T-helper 22 cell (primary cell): ENCODE measurements at places on chromosomes 13 and 19.

- no peak for DNase-seq
Observed at GRCh38 chr19:29480507-29480906, 45.3 kb upstream of the VSTM2B start.

DNA sequence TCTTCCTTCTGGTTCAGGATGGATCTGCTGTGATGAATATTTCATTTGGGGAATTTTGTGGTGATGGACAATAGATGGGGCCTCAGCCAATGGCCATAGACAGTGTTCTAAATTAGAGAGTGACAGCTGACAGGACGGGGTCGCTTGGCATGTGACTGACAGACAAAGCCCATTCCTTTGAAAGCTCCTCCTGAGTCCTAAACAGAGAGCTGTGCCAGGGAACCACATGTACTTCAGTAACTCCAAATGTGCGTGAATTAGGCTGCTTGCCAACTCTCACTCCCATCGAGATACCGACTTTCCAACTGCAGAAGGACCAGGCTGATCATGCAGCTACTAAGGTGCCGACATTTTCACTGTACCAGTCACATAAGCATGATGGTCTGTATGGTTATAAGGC lies 187.7 kb downstream of the SHISA2 start:
- DNase-seq = no peak

GRCh38 chr13:107379407-107380155 lies 811.6 kb upstream of the ARGLU1 start:
- DNase-seq = no peak

GRCh38 chr13:110470272-110471009 lies 91.1 kb downstream of the RAB20 start:
- no peak for DNase-seq

GRCh38 chr13:106287351-106287750 lies 248.1 kb downstream of the EFNB2 start:
- DNase-seq = no peak

- DNase-seq = no peak
Observed at GRCh38 chr19:36488846-36489117, 579 bp downstream of the ZNF566 start.

DNA sequence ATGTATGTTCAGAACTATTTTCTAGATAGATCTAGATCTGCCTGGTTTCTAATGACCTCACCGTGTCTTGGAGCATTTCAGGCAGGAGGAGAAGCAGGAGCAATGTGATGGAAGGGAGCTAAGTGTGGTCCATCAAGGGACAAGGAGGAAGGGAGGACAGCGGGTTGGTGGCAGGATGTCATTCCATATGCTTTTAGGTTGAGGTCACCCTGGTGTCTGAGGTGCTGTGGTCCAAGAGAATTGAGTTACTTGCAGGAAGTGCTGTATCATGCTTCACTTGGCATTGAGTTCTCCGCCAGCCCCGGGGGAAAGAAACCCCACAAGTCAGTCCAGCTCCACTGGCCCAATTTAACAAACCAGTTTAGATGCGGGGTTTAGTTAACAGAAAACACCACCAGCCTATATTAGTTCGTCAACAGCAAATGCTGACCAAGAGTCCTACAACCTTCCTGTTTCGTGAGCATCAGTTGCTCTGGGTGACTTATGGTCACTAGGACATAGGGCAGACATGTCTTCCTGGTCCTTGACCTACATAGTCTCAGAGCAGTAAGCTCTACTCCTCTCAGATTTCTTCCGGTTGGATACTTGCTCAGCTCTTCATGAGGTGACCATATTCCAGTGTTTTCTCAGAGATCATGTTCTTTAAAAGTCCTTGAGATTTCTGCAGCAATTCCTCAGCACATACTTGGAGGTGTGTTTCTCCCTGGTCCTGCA lies 79.4 kb downstream of the MBNL2 start:
- no peak for DNase-seq

GRCh38 chr19:13537454-13537853 lies 31.2 kb upstream of the CACNA1A start:
- no peak for DNase-seq

GRCh38 chr19:12156223-12157058 lies at the start of gene ZNF625:
ZNF625 (minus strand) TSS chr19:12156734; CDS start chr19:12156558, 176 bp downstream.
- DNase-seq = no peak

DNA sequence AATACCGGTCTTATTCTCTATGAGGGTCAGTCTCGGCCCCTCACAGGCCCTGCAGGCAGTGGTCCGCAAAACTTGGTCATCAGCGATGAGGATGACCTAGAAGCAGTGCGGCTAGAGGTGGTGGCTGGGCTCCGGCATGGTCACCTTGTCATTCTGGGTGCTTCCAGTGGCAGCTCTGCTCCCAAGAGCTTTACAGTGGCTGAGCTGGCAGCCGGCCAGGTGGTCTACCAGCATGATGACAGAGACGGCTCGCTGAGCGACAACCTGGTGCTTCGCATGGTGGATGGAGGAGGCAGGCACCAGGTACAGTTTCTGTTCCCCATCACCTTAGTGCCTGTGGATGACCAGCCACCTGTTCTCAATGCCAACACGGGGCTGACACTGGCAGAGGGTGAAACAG lies 1.8 kb downstream of the FREM2 start:
- no peak for DNase-seq

GRCh38 chr19:20367811-20368294 lies 197.7 kb downstream of the ZNF737 start:
- no peak for DNase-seq

GRCh38 chr19:45812297-45812696 lies 2.8 kb downstream of the RSPH6A start:
- no peak for DNase-seq

DNA sequence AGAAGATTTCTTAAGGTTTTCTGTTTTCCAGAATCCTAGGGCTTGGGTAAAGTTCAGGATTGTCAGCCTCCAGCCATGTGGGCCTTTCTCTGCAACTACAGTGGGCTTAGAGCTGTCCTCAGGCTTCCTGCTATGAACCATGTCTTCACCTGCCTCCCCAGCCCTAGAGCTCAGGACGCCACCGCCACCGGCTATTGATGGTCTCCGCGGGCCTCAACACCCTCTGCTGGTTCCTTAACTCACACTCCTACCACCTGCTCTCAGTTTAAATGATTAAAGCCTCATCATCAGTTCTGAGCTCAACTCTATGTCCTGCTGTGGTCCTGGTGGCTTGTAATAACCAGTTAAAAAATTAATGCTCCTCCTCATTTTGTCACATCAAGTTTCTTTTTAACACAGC lies 221.0 kb downstream of the EFNB2 start:
- DNase-seq = no peak

- no peak for DNase-seq
Observed at GRCh38 chr13:23160638-23161480, 19.9 kb upstream of the SGCG start.

DNA sequence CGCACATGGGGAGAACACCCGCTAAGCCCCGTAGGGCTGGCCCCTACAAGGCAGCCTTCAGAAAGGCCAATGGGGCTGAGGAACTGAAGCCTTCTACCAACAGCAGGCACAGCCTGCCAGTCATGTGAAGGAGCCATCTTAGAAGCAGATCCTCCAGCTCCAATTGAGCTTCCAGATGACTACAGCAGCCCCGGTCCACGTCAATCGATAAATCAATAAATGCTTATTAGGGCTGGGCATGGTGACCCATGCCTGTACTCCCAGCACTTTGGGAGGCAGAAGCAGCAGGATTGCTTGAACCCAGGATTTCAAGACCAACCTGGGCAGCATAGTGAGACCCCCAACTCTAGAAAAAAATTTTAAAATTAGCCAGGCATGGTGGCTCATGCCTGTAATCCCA lies 23.0 kb downstream of the TEX101 start:
- DNase-seq = no peak

- DNase-seq = no peak
Observed at GRCh38 chr13:69287050-69287698, 820.5 kb upstream of the ATXN8OS start.

DNA sequence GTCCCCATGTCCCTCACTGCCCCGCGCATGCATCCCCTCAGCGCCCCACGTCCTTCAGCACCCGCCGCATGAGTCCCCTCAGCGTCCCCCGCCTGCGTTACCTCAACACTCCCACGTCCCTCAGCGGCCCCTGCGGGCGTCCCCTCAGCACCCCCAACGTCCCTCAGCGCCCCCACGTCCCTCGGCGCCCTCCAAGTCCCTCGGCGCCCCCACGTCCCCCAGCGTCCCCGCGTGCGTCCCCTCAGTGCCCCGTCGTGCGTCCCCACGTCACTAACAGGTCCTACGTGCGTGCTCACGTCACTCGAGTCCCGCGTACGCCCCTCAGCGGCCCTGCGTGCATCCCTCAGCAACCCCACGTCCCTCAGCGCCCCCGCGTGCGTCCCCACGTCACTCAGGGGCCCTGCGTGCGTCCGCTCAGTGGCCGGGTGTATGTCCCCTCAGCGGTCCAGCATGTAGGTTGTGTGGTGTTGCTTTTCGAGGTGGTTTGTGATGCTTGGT lies 19.5 kb upstream of the GAS6 start:
- no peak for DNase-seq

GRCh38 chr19:16612636-16613035 lies 15.4 kb downstream of the MED26 start:
- DNase-seq = no peak

GRCh38 chr13:46541210-46541609 lies 11.8 kb upstream of the LRCH1 start:
- DNase-seq = no peak

GRCh38 chr13:30577401-30577852 lies 40.3 kb upstream of the USPL1 start:
- DNase-seq = peak; percentile 47

DNA sequence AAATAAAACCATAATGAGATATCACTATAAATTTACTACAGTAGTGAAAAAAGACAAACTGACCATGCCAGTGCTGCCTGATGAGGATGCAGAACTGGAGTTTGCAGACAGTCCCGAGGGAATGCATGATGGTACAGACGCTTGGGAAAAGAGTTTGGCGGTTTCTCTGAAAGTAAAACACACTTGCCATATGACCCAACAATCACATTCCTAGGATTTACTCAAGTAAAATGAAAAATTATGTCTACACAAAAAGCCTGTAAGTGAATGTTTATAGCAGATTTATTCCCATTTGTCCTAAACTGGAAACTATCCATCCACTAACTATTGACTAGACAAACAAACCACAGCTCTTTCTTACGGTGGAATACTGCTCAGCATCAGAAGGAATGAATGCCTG lies 271.0 kb downstream of the DNAJC15 start:
- no peak for DNase-seq

DNA sequence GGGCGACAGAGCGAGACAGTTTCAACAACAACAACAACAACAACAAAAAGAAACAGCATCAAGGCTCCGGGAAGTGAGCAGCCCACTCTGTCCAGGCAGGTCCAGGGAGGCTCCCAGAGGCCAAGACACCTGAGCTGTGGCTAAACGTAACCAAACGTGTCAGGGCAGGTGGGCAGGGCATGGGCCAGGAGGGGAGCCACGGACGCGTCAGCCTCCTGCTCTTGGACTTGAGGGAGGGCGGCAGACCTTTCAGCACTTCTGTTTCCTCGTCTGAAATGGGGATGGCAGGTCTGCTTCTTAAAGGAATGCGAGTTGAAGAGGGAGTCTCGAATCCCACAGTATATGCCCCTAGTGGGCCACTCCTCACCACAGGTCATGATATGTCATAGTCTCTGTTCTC lies 53.8 kb downstream of the MYO9B start:
- no peak for DNase-seq

DNA sequence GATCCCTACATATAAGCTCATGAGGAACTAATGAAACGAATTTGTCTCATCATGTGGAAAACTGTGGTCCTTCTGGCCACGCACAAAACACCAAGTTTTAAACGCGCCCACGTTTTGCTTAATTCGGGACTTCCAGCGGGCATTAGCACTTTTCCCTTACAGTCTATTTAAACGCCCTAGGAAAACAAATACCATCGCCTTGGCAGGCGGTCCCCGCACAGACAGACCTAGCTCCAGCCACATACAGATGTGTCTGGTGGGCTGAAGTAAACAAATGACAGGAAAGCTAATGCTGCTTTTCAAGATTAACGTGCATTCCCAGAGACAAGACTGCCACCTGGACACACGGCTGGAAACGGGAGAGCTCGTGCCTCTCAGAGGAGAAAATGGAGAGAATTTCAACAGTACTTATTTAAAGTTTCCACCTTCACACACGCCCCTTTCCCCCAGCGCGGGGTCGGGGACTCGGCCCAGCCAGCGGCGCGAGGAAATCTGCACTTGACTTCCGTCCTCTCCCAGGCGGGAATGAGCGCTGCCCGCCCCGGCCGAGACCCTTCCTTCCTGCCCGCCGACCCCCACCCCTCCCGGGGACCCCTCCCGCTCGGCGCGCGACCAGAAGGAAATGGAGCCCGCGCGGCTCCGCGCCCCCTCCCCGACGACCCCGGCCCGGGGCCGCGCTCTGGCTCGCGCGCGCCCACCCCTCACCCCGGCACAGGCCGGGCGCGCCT lies 931 bp downstream of the USP12 start:
- peak; percentile 14 for DNase-seq
